Vagina (tissue), 2 donors: ENCODE measurements at places on chromosomes 4 and X. TPM values are rescaled to one million over a fixed set of nuclear protein-coding genes. Genes with fewer than 3 reads are reported as not detected.

DNA sequence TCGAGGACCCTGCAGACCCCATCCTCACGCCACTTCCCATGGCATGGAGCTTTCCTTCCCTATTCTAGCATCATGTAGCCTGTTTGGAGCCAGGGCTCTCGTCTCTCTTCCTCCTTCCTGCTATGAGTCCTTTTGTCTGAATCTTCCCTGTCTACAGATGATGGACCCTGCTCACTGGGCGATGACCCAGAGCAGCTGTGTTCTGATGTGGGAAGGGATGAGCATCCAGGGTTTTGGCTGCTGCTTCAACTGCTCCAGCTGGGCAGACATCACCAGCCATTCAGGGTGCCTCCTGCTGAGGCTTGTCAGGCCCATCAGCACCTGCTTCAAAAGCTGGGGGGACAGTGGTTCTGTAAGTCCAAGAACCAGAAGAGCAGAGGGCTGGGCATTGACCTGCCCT, 3.2 kb upstream of the CCKAR start:
- no peak for DNase-seq

DNA sequence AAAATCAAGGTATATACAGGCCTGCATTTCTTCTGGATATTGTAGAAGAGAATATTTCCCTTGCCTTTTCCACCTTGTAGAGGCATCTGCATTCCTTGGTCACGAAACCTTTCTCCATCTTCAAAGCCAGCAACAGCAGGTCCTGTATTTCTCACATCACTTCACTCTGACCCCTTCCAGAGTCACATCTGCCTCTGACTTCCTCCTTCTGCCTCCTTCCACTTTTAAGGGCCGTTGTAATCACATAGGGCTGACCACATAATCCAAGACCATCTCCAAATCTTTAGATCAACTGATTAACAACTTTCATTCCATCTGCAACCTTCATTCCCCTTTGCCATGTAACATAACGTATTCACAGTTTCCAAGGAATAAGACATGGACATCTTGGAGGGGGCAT, 38.3 kb upstream of the NDP start:
- no peak for DNase-seq

The CLDN34 gene
- total RNA-seq = not detected

DNA sequence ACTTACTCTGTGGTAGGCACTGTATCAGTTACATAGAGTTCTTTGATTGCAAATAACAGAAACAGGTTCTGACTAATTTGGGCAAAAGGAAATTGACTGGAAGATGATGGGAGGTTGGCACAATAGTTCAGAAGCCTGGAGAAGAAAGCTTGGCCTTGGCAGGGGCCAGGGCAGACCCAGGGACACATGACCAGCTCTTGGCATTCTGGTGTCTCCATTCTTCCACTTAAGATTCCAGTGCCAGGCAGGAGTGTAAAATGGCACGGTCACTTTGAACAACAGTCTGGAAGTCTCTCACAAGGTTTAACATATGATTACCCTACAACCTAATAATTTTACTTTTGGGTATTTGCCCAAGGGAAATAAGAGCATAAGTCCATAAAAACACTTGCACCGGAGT, 175.9 kb downstream of the BCOR start:
- no peak for DNase-seq

DNA sequence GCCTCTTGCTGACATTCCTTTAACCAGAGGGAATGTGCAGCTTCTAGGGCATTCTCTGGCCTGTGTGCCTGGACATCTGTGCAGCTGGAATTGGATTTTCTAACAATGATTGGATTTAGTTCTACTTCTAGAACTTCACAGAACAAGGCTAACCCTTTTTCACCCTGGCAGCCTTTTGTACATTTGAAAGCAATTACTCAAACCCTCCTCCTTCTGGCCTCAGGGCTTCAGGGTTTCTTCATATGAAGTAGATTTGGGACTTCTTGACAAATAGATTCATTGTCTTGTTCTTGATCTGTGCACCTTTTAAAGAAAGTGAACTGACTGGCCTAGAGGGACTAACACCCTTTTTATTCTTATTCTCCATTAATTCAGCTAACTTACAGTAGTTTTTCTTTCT, 30.1 kb downstream of the SPATA18 start:
- no peak for DNase-seq

DNA sequence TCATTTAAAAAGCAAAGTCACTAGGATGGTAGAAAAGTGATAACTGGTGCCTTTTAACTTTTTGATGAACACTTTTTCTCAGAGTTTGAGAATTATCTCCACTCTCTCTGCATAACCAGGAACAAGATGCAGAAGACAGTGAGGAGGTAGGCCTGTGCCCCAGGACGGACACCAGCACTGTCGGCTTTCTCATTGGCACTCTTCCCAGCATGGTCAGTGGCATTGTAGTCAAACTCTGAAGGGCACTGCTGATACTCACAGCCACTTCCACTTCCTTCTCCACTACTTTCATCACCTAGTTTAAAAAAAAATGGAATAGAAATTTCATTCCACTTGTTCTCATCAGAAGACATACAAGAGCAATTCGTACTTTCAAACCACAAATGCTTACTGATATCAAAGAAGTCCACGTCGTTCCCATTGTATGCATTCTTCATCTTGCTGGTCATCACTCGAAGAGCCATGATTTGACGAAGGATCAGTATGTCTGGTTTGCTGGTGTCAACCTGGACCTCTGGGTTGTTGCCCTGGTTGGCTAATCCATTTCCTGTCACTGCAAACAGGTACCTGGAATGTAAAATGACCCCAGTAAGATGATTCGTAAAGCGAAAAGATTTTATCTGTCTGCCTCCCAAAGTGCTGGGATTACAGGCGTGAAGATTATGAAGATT, 84.8 kb upstream of the TFDP3 start:
- no peak for DNase-seq

The EGFL6 gene
- total RNA-seq = 0.98 TPM
